ENCODE measurements at places on chromosomes 1 and 21. TPM values are rescaled to one million over a fixed set of nuclear protein-coding genes. Genes with fewer than 3 reads are reported as not detected.

DNA sequence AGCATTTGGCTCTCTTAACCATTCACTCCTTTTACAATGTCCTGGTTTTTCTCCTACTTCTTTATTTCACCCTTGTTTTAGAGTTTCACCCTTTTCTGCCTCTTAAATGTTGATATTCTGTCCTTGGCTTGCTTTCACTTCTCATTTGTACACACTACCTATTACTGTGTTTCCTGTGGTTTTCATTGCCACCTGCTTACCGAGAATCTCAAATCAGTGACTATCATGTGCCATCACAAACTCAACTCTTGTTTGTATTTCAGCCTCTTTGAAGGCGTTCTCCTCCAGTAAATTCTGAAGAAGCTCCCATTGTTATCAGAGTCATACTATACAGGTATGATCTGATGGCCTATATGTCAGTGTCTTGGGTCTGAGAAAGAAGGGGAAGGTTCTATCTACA is 65.7 kb downstream of the NPHS2 start:
- DNase-seq = no peak

- no peak for DNase-seq
These were observed 23.1 kb downstream of the CLDN14 start for GRCh38 chr21:36456729-36457414.

CHIA gene
- total RNA-seq = not detected

DNA sequence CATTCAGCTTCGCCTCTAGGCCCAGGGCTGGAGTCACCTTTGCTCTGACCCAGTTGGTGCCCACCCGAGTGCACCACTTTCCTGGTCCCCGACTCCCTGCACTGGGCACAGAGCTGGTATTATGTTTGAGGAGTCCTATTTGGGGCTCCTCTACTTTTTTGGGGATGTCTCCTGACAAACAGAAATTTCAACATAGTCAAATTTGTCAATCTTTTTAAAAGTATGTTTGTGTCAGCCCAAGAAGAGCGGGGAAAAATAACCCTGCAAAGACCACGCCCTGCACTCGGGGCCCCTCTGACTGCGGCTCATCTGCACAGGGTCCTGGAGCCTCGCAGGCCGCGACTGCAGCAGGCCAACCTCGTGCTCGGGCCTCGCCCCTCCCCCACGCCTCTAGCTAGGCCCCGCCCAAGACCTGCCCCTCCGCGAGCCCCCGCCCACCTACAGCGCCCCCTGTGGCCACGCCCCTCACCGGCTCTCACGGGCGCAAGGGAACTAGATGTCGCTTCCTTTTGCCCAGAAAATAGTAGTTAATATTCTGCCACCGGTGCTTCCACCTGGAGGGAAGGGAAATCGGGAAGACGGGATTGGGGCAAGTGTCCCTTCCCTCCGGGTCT is 11.4 kb downstream of the FAM229A start:
- DNase-seq = peak; percentile 85

S100A12 gene
- total RNA-seq = 1.4 TPM

DNA sequence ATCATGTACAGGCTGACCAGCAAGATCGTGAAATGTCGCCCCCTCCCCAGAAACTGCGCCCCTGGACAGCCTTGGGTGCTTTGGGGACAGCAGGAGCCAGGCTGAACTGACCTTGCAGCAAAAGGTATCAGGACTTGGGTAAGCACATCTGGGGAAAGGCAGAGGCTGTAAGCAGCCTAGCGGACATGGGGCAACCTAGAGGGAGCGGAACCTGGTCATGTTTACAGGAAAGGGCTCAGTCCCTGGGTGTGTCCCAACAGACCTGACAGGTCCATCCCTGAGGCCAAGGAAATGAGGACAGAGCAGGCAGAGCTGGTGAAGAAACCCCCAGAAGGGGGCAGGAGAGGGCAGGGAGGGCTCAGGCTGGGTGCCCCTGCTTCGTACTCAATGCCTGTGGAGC is 3.1 kb upstream of the S100A8 start:
- no peak for DNase-seq

- no peak for DNase-seq
These were observed 79.7 kb downstream of the GALNT2 start for GRCh38 chr1:230146709-230147108.

DNA sequence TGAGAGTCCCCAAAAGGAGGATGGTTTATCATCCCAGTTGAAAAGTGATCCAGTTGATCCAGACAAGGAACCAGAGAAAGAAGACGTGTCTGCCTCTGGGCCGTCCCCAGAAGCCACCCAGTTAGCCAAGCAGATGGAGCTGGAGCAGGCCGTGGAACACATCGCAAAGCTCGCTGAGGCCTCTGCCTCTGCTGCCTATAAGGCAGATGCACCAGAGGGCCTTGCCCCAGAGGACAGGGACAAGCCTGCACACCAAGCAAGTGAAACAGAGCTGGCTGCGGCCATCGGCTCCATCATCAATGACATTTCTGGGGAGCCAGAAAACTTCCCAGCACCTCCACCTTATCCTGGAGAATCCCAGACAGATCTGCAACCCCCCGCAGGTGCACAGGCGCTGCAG is 43.3 kb downstream of the ZBTB17 start:
- DNase-seq = no peak

DNA sequence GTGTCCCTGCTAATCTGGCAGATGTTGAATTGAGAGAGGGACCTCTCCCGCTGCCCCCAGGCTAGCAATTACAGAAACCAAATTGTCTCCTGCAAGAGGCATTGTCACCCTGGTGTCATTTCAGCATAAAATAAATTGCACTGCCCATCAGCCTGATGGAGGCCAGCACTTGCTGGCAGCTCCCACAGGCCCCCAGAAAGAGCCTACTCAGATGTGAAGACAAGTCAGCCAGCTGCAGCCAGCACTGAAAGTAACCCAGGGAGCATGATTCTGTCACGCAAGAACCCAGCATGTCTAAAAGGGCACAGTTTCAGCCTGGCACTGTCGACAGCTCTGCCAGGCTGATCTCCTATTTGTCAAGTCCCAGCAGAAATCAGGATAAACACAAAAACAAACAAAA is 110.3 kb upstream of the CTTNBP2NL start:
- DNase-seq = no peak

DNA sequence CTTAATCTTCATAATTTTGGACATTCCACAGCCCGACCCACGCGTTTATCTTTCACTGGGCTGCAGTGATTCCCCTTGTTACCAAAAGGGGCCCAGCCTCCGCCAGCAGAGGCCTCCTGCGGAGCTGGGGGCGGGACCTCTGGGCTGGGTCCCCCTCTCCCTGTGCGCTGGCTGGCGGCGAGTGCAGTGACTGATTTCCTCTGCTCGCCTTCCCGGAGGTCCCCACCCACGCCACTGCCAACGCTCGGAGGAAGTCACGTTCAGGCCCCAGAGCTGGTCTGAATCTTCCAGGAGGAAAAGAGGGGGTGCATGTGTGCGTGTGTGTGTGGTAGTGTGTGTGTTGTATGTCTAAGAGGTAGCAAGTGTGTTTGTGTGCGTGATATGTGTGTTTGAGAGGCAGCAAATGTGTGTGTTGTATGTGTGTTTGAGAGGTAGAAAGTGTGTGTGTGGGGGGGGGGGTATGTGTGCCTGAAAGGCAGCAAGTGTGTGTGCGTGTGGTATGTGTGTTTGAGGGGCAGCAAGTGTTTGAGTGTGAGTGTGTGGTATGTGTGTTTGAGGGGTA is 35.0 kb upstream of the JAK1 start:
- peak; percentile 85 for DNase-seq
